ENCODE measurements at places on chromosomes 6 and 20. TPM values are rescaled to one million over a fixed set of nuclear protein-coding genes. Genes with fewer than 3 reads are reported as not detected.

ECT2L gene
- total RNA-seq = 1.1 TPM

DNA sequence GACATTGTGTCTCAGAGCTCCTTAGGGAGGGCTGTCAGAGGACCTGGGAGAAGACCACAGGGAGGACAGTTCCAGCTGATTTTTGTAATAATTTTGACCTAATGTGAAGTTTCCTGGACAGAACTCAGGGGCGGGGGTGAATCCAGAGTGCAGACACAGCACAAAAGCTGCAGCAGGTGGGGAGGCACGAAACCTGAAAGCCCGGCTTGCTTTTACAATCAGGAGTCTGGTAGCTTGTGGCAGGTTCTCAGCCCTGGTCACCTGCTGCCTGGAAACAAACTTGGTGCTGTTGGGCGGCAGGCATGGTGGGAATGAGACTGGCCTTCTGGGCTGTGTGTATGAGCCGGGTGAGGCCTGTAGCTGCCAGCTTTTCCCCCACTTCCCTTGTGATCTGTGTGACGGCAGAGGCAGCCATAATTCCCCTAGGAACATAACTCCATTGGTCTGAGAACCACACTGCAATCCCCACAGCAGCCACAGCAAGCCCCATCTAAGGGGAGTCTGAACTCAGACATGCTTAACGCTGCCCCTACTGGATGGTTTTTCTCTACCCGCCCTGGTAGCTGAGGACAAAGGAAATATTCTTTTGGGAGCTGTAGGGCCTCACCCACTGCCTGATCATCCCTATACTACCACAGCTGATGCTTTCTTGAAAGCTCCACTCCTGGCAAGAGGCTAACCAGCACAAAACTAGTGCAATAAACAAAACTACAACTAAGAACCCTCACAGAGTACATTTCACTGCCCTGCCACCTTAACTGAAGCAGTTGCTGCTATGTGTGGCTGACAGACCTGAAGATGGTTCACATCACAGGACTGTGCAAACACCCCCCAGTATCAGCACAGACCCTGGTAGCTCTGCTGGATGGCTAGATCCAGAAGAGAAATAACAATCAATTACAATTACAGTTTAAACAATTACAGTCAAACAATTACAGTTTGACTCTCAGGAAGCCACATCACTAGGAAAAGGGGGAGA is 1055.1 kb upstream of the GJE1 start:
- no peak for DNase-seq

DNA sequence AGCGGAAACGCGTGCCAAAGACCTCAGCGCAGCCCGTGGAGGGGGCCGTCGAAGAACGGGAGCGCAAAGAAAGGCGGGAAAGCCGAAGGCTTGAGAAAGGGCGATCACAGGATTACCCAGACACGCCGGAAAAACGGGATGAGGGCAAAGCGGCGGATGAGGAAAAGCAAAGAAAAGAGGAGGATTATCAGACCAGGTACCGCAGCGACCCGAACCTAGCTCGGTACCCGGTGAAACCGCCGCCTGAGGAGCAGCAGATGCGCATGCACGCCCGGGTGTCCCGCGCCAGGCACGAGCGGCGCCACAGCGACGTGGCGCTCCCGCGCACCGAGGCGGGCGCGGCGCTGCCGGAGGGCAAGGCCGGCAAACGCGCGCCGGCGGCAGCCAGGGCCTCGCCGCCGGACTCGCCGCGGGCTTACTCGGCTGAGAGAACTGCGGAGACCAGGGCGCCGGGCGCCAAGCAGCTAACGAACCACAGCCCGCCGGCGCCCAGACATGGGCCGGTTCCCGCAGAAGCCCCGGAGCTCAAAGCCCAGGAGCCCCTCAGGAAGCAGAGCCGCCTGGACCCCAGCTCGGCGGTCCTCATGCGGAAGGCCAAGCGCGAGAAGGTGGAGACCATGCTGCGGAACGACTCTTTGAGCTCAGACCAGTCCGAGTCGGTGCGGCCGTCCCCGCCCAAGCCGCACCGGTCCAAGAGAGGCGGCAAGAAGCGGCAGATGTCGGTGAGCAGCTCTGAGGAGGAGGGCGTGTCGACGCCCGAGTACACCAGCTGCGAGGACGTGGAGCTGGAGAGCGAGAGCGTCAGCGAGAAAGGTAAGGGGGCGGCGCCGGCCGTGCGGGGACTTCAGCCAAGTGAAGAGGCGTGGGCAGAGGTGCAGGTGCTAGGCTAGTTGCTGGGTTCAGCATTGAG is 296.2 kb downstream of the RIMS1 start:
- no peak for DNase-seq

- no peak for DNase-seq
Observed at GRCh38 chr6:135850882-135851281, 619 bp upstream of the PDE7B start.

DNA sequence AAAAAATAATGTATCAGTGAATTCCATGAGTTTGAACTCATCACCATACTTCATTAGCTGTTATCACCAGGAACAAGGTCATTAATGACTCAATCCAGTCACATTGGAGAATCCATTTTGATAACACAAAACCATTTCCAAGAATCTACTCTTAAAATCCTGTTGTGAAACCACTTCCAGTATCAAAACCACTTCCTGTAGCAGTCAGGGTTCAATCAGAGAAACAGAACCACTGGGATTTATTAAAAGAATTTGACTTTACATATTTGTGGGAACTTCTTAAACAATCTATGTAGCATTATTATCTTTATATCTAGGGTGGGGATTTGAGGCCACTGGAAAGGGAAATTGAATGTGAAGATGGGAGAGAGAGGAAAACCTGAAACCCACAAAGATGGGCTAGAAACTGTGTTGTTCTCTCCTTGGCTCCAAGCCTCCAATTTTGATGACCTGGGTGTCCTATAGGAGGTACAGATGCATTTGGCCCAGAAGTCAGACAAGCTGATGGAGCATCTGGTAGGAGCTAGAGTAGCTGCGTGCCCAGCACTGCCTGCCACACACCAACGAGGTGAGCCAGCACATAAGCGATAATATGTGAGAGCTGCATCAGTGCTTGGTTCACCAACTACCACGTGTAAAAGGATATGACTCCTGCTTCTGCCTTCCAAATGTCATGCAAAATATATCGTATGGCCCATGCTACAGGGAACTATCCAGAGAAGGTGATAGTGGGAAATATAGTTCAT is 117.0 kb downstream of the TMEM200A start:
- DNase-seq = no peak

DNA sequence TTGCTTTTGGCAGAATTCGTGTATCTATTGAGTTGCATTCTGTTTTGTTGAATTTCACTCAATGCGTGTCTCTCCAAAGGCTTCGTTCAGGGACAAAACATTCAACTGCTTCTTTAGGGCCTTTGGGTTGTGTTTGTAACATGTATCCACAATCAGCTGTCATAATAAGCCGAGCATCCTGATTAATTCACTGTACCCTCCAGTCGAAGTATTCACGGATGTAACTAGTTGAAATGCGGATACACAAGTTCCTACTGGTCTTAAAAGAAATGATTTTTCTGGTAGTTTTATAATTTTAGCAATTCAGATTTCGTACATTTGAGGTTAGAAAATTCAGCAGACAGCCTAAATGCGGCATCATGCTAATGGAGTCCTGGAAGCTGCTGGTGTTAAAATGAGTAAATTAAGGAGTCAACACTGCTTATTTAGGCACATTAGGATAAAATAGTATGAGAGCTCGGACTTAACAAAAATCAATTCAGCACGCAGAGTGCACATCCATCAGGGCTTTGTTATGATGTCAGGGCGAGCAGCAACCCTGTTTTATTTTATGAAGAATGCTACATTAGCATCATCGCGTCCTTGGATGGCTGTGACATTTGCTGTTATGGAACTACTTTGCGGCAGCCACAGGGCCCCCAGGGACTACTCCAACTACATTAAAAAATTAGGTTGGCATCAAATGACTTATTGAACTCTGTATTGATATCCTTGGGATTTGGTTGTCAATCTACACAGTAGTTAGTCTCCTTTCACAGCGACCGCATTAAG is 489.3 kb upstream of the FLRT3 start:
- no peak for DNase-seq

DNA sequence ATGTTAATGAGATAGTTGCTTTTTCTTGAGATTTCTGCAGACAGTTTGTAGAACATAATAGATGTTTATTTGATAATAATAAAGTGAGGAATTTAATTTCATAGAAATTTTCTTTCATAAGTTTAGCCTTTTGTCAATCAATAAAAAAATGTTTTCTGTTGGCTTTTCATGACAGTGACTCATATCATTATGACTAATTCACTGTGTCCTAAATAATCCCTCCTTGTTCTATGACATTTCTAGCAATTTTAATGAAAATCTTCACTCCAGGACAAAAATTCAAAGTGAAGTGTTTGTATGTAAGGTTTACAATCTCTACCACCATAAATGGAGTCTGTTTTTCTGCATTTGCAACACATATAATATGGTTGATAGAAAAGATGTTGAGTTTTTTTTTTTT is 109.9 kb downstream of the UTRN start:
- DNase-seq = no peak

GRCh38 chr6:152151920-152152319 is 344.4 kb downstream of the ESR1 start:
- no peak for DNase-seq

- no peak for DNase-seq
Observed at GRCh38 chr20:32449890-32450401, 91.8 kb downstream of the ASXL1 start.

Data from Right ventricle myocardium inferior (tissue), 1 donor.